Lower lobe of right lung (tissue), 2 donors: ENCODE measurements at places on chromosomes 6 and 20. TPM values are rescaled to one million over a fixed set of nuclear protein-coding genes. Genes with fewer than 3 reads are reported as not detected.

DNA sequence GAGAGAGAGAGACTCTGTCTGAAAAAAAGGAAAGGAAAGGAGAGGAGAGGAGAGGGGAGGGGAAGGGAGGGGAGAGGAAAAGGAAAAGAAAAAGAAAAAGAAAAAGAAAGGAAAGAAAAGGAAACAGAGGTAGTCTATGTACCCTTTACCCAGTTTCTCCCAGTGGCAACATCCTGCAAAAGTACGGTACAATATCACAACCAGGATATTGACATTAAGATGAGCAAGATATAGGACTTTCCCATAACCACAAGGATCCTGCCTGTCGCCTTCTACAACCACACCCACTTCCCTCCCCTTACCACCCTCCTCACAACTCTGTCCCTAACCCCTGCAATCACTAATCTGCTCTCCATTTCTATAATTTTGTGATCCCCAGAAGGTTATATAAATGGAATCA lies 4.0 kb downstream of the C20orf96 start:
- no peak overlapping the region for H3K27ac ChIP-seq
- H3K27me3 ChIP-seq, result no peaks in the 10 kb centered on the region
- peaks cover 17% of the 10 kb centered on the region for H3K4me1 ChIP-seq

GRCh38 chr6:41039060-41039998 lies at the start of gene UNC5CL:
Gene UNC5CL, minus strand, starts transcription at chr6:41039221. Its CDS starts 4,147 bp downstream, at chr6:41035074.
- no peaks in the 10 kb centered on the region for H3K27me3 ChIP-seq
- no peaks in the 10 kb centered on the region for H3K36me3 ChIP-seq
- H3K4me3 ChIP-seq, result no peak within 1 kb of the TSS

DNA sequence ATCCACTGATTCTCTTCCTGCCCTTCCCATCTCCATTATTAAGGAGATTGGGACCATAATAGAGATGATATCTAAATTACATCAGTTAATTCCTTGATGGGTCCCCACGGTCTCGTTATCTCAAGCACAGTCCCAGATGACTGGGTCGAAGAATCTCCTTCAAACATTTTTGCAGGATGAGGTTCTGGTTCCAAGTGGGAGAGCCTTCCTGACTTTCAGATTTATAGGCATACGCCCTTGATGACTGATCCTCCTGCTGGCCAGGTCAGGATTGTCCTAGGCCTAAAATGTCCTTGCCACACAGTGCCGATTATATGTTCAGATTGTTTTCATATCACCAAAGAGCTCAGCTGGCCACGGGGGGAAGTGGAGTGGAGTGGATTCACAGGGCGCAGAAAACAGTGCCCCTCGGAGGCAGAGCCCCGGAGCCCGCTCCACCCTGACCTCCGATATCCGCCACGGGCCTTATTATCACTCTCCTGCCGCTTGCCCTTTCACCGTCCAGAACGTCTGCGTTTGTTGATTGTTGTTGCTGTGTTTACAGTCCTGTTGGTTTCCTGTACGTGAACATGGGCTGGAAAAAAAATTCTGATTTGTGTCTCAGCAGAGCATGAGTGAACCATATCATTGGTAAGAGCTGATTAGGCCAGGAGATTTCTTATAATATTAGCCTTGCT lies 8.9 kb downstream of the BMP6 start:
- H3K27me3 ChIP-seq, result peaks cover 1% of the 10 kb centered on the region
- H3K4me1 ChIP-seq, result no peaks in the 10 kb centered on the region
- H3K4me3 ChIP-seq, result no peak overlapping the region
- H3K27ac ChIP-seq, result no peak overlapping the region

DNA sequence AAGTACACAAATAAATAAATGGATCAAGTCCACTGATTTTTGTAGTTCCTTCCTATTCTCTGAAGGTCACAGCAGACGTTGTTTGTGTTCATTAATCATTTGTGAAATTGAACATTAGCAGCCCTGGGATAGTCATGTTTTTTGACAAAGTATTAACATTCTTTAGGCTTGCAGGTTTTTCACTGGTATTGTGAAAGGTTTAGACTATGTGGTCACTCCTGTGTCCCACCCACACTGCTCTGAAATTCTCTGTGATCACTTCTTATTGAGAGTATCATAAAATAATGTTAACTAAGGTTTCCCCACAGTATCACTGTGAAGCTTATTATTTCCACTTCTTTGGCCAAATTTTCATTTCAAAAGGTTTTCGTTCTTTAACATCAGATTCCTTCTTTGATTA lies 3.5 kb downstream of the FAM83B start:
- DNase-seq, result no peak
- H3K4me3 ChIP-seq, result no peak overlapping the region
- no peaks in the 10 kb centered on the region for H3K4me1 ChIP-seq
- peaks cover 17% of the 10 kb centered on the region for H3K27me3 ChIP-seq

DNA sequence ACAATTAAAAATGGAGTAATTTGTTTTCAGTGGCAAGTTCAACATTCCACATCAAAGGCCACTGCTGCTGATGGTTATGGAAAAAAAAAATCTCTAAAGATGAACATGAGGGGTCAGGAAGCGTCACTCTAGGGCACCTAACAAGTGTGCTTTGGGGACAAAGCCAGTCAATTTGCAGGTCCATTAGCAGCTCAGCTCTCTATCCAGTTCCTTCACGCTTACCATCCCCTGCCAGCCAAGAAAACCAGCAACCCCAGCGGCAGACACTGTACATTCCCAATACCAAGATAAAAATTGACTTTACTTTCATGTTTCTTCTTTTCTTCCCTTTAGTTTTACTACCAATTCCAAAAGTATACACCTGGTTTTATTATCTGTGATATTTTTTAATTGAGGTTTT lies 10.1 kb downstream of the RFX6 start:
- no peaks in the 10 kb centered on the region for H3K4me1 ChIP-seq
- H3K36me3 ChIP-seq, result no peaks in the 10 kb centered on the region
- H3K27ac ChIP-seq, result no peak overlapping the region
- no peak for DNase-seq

The ARG1 gene
- total RNA-seq, result 4.0 TPM

The FAM162B gene
- total RNA-seq, result 14.9 TPM

The DHX16 gene
- 28.4 TPM for total RNA-seq

The PTCRA gene
- total RNA-seq, result 9.8 TPM

The SLC2A10 gene
- total RNA-seq, result 11.5 TPM
